RWPE2 (cell line): ENCODE measurements at places on chromosomes 7 and 10.

DNA sequence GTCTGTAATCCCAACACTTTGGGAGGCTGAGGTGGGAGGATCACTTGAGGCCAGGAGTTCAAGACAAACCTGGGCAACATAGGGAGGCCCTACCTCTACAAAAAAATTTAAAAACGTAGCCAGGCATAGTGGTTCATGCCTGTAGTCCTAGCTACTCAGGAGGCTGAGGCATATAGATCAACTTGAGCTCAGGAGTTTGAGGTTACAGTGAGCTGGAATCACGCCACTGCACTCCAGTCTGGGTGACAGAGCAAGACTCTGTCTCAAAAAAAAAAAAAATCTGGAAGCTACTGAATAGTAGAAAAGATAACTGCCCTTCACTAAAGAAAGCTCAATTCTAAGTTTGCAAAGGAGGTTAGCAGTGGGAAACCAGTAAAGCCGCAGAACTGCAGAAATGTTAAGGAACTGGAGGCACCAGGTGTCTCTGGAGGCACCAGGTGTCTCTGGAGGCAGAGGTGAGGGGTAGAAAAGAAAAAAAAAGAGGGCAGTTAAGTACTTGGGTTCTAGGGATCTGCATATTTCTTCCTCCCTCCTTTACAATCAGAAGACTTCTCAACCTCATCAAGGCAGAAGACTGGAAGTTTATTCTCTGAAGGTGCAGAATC is 56.5 kb downstream of the RNLS start:
- DNase-seq, result no peak
- H3K4me3 ChIP-seq, result no peak overlapping the region
- H3K4me1 ChIP-seq, result peaks cover 18% of the 10 kb centered on the region
- no peaks in the 10 kb centered on the region for H3K27me3 ChIP-seq
- no peaks in the 10 kb centered on the region for H3K36me3 ChIP-seq

GRCh38 chr10:50498465-50498864 is 125.3 kb downstream of the SGMS1 start:
- DNase-seq, result no peak
- H3K27me3 ChIP-seq, result no peaks in the 10 kb centered on the region
- H3K4me3 ChIP-seq, result no peak overlapping the region
- H3K27ac ChIP-seq, result no peak overlapping the region
- no peaks in the 10 kb centered on the region for H3K36me3 ChIP-seq

GRCh38 chr10:121677880-121678279 is 79.6 kb upstream of the FGFR2 start:
- no peaks in the 10 kb centered on the region for H3K36me3 ChIP-seq
- no peaks in the 10 kb centered on the region for H3K27me3 ChIP-seq
- H3K4me1 ChIP-seq, result no peaks in the 10 kb centered on the region
- no peak for DNase-seq
- no peak overlapping the region for H3K27ac ChIP-seq

DNA sequence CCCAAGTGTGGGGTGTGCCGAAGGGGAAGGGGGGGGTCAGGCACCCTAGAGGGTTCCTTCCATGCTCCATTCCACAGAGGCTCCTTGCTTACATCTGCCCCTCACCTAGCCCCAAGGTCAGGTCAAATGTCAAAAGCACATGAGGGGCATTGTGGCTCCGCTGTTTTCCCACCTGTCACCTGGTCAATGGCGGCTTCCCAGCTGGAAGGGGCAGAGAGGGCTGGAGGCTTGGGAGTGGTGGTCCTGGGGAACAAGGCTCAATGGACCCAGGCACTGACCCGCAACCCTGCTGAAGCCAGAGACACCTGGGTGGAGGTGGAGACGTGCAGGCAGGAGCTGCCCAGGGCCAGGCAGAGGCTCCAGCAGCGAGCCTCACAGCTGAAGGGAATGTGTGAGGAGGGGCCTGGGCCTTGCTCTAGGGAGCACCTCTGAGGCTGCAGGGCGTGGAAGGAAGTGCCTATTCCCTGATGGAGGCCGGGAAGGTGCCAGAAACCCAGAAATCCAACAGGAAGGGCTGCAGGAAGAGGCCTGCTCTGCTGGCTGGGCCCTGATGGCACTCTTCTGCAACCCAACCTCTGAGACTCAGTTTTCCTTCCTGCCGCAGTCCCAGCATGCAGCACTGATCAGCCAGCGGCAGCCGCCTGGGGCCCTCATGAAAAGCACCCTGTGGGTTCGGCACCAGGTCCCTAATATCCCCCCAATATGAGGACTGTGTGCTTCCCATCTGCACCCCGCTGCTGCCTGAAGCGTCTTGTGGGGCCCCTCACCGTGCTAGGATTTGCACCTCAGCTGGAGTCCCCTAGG is 16.0 kb downstream of the RASGEF1A start:
- no peaks in the 10 kb centered on the region for H3K36me3 ChIP-seq
- peak; percentile 40 for DNase-seq
- no peak overlapping the region for H3K4me3 ChIP-seq
- H3K27ac ChIP-seq, result no peak overlapping the region
- no peaks in the 10 kb centered on the region for H3K27me3 ChIP-seq

DNA sequence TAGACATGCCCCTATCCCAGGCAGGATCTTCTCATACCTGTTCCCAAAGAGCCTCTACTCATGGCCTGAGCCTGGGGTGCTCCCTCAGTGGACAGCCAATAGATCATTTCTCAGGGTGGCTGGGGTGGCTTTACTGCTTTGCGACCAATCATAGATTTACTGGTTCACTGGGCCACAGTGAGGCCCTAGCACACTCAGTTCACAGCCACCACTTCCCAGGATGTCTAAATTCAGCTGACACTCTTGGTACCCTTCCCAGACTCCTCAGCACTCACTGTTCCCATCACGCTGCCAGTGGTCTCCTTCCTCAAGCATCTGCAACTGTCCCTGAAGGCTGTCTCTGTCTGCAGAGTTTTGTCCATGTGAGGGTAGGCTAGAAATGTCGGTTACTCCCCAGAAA is 50.6 kb downstream of the ARHGAP22 start:
- DNase-seq, result no peak
- no peaks in the 10 kb centered on the region for H3K36me3 ChIP-seq
- no peaks in the 10 kb centered on the region for H3K27me3 ChIP-seq
- H3K4me1 ChIP-seq, result no peaks in the 10 kb centered on the region
- no peak overlapping the region for H3K4me3 ChIP-seq

DNA sequence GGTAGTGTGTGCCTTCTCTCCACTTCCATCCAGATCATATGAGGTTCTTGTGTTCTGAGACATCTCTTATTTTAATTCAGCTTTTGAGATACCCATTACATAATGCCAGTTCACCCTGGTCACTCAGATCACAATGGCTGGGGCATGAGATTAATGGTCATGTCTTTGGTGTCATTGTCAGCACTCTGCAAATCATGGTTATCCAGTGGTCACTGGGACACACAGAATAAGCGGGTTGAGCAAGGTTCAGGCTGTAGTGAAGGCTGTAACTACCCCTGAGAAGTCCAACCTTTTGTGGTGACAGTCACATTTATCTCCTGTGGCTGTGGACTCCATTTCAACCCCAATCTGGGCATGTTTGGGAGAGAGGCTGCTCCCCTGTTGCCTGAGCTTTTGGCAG is 35.8 kb downstream of the SORCS3 start:
- H3K36me3 ChIP-seq, result no peaks in the 10 kb centered on the region
- no peak for DNase-seq
- H3K27me3 ChIP-seq, result no peaks in the 10 kb centered on the region
- H3K4me1 ChIP-seq, result no peaks in the 10 kb centered on the region

GRCh38 chr7:149616898-149617297 is 119.3 kb upstream of the ZNF746 start:
- H3K27ac ChIP-seq, result no peak overlapping the region
- no peak overlapping the region for H3K4me3 ChIP-seq
- no peaks in the 10 kb centered on the region for H3K27me3 ChIP-seq
- no peak for DNase-seq
- H3K36me3 ChIP-seq, result peaks cover 75% of the 10 kb centered on the region
- H3K4me1 ChIP-seq, result no peaks in the 10 kb centered on the region

GRCh38 chr10:131975003-131975402 is 6.7 kb downstream of the BNIP3 start:
- H3K36me3 ChIP-seq, result peaks cover 89% of the 10 kb centered on the region
- no peaks in the 10 kb centered on the region for H3K27me3 ChIP-seq
- H3K27ac ChIP-seq, result no peak overlapping the region
- no peaks in the 10 kb centered on the region for H3K4me1 ChIP-seq
- DNase-seq, result no peak

DNA sequence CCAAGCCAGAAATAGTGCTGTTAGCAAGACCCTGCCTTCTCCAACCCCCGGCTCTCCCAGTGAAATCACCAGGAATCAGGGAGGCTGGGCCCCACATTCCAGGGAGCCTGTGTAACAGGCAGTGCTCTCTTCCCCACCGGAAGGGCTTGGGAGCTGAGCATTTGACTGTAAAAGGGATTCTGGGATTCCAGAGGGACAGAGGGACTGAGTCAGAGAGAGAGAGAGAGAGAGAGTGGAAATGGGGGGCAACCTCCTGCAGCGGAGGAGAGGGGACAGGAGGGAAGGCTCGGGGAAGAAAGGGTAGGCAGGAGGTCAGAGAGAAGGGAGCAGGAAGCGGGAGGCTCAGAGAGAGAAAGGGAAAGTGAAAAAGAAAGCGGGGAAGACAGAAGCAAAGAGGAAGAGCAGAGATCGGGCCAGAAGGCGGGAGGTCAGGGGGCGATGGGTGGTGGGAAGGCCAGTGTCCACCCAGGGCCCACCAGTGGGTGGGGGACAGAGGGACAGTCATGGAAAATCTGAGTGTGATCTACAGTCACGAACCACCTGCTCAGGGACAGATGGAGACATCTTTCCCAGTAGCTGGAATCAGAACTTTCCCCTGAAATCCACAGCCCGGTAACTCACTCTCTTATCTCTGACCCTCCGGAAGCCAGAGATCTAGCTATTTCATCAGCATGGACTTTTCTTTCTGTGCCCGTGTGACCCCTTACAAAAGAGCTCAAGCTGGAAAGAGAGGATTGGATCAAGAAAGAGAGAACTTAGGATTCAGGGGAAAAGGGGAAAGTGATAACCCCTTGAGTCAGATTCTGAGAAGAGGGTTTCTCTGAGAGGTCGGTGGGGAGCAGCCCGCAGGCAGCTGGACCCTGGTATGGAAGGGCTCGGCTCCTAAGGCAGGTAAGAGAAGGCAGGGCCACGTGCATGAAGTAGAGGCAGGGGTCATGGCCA is 4.6 kb upstream of the SERPINE1 start:
- DNase-seq, result peak; percentile 89
- peak overlapping the region; percentile 89 for H3K27ac ChIP-seq
- H3K36me3 ChIP-seq, result no peaks in the 10 kb centered on the region
- H3K4me3 ChIP-seq, result no peak overlapping the region
- peaks cover 28% of the 10 kb centered on the region for H3K4me1 ChIP-seq

GRCh38 chr7:113456533-113456932 is 338.2 kb upstream of the SMIM30 start:
- no peaks in the 10 kb centered on the region for H3K4me1 ChIP-seq
- no peak for DNase-seq
- H3K4me3 ChIP-seq, result no peak overlapping the region
- peaks cover 7% of the 10 kb centered on the region for H3K27me3 ChIP-seq

DNA sequence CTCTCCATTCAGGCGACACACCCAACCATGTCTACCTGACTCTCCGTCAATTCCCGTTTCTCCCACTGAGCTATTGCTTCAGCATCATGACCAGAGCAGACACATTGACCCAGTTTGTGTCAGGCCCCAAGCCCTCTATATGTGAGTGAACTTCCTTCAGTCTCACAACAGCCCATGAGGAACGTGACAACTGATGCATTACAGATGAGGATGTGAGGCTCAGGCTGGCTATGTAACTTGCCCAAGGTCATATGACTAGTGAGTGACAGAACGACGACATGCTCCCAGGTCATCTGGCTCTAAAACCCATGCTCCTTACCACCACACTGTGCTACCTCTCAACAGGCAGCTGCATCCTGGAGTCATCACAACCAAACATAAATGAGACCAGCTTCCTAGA is 3.7 kb downstream of the TMEM140 start:
- H3K27ac ChIP-seq, result no peak overlapping the region
- no peak overlapping the region for H3K4me3 ChIP-seq
- H3K4me1 ChIP-seq, result no peaks in the 10 kb centered on the region
- no peak for DNase-seq

DNA sequence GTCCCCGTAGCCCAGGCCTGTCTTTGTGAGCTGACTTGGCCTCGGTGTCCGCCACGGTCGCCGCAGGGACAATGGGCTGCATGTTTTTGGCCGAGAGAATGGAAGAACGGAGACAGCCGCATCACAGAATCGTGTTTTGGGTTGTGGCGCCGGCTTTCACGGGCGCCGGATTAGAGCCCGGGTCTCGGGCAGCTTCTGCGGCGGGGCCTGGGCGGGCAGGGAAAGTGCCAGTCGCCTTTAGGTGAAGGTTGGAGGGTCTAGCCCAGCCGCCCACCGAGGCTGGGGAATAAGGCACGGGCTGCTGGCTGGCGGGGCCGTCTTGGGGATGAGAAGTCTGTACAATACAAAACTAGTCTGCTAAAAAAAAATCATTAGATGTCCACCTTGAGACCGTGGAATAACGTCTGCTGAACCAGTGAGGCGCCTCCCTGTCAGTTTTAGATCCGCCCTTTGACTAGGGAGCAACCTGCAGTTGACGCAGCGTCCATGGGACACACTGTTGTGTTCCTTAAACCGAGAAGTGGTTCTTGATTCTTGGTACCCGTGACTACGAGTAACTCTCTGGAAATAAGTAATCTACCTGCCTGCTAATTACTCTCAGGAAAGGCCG is 577 bp downstream of the DNAJB9 start:
- H3K27me3 ChIP-seq, result no peaks in the 10 kb centered on the region
- peak overlapping the region; percentile 71 for H3K27ac ChIP-seq
- peak overlapping the region; percentile 75 for H3K4me3 ChIP-seq
- DNase-seq, result no peak

GRCh38 chr7:19405541-19405940 is 260.3 kb upstream of the FERD3L start:
- H3K36me3 ChIP-seq, result no peaks in the 10 kb centered on the region
- H3K4me3 ChIP-seq, result no peak overlapping the region
- no peak for DNase-seq
- H3K27ac ChIP-seq, result peak overlapping the region; percentile 81
- peaks cover 18% of the 10 kb centered on the region for H3K4me1 ChIP-seq

GRCh38 chr10:30057894-30058556 is 1.4 kb downstream of the JCAD start:
- H3K27me3 ChIP-seq, result no peaks in the 10 kb centered on the region
- DNase-seq, result no peak
- H3K27ac ChIP-seq, result no peak overlapping the region
- peaks cover 5% of the 10 kb centered on the region for H3K4me1 ChIP-seq
- no peaks in the 10 kb centered on the region for H3K36me3 ChIP-seq

GRCh38 chr10:82924711-82925110 is 1049.7 kb downstream of the NRG3 start:
- no peaks in the 10 kb centered on the region for H3K36me3 ChIP-seq
- no peak for DNase-seq
- no peaks in the 10 kb centered on the region for H3K4me1 ChIP-seq

GRCh38 chr7:158289761-158290523 is 297.7 kb downstream of the PTPRN2 start:
- no peak overlapping the region for H3K4me3 ChIP-seq
- no peak overlapping the region for H3K27ac ChIP-seq
- DNase-seq, result no peak
- H3K4me1 ChIP-seq, result no peaks in the 10 kb centered on the region
- no peaks in the 10 kb centered on the region for H3K36me3 ChIP-seq

- DNase-seq, result no peak
- H3K27ac ChIP-seq, result no peak overlapping the region
- no peaks in the 10 kb centered on the region for H3K36me3 ChIP-seq
- no peaks in the 10 kb centered on the region for H3K4me1 ChIP-seq
Measured at GRCh38 chr7:107104801-107105200, 60.3 kb downstream of the PRKAR2B start.
